CD4-positive, alpha-beta T cell (primary cell): ENCODE measurements at places on chromosomes 11 and 22.
A peak's percentile ranks its signal among the peaks of the same experiment; 100 is the strongest.

- DNase-seq = peak; percentile 68
- H3K36me3 ChIP-seq = peaks cover 67% of the 10 kb centered on the region
- no peak overlapping the region for H3K27ac ChIP-seq
- peaks cover 29% of the 10 kb centered on the region for H3K4me1 ChIP-seq
- H3K4me3 ChIP-seq = no peak overlapping the region
Observed at GRCh38 chr22:46803031-46803880, 40.8 kb downstream of the TBC1D22A start.

GRCh38 chr22:19876941-19877625 is 22.4 kb upstream of the GNB1L start:
- H3K27ac ChIP-seq = no peak overlapping the region
- DNase-seq = peak; percentile 12
- no peaks in the 10 kb centered on the region for H3K36me3 ChIP-seq
- peaks cover 28% of the 10 kb centered on the region for H3K4me1 ChIP-seq

DNA sequence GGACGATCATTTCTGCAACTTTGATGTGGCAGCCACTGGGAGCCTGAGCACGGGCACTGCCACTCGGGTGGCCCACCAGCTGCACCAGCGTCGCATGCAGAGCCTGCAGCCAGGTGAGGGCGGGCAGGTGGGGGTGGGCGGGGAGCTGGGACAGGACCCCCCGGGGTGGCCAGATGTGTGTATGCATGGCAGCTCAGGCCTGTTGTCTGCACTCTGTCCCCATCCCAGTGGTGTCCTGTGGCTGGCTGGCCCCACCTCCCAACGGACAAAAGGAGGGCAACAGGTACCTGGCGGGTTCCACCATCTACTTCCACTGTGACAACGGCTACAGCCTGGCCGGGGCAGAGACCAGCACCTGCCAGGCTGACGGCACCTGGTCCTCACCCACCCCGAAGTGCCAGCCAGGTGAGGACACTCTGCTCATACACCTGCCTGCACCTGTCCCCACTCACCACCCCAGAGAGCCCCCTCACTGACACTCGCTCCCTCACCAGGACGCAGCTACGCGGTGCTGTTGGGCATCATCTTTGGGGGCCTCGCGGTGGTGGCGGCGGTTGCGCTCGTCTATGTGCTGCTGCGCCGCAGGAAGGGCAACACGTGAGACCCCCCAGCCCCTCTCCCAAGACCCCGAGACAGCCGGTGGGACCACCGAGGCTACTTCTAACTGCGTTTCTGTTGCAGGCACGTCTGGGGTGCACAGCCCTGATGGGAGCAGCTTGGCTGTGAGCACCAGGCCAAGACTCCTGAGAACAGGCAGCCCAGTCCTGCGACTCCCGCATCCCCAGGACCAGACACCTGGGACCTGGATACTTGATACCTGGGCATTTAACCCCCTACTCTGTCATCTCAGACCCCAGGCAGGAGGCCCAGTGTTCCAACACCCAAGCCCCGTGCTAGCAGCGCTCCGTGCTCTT is 6.7 kb downstream of the SUSD2 start:
- no peaks in the 10 kb centered on the region for H3K27me3 ChIP-seq
- H3K27ac ChIP-seq = no peak overlapping the region
- H3K36me3 ChIP-seq = no peaks in the 10 kb centered on the region
- DNase-seq = no peak
- H3K4me1 ChIP-seq = peaks cover 6% of the 10 kb centered on the region
- H3K4me3 ChIP-seq = no peak overlapping the region

- no peak overlapping the region for H3K4me3 ChIP-seq
- H3K4me1 ChIP-seq = peaks cover 14% of the 10 kb centered on the region
- H3K36me3 ChIP-seq = no peaks in the 10 kb centered on the region
- H3K27me3 ChIP-seq = no peaks in the 10 kb centered on the region
- no peak overlapping the region for H3K27ac ChIP-seq
Observed at GRCh38 chr11:10728154-10728553, 22.9 kb upstream of the CTR9 start.

GRCh38 chr11:63882555-63883242 is 34.3 kb downstream of the RCOR2 start:
- peaks cover 85% of the 10 kb centered on the region for H3K4me1 ChIP-seq
- no peak for DNase-seq
- H3K36me3 ChIP-seq = peaks cover 14% of the 10 kb centered on the region
- no peak overlapping the region for H3K4me3 ChIP-seq
- no peaks in the 10 kb centered on the region for H3K27me3 ChIP-seq
- H3K27ac ChIP-seq = no peak overlapping the region

DNA sequence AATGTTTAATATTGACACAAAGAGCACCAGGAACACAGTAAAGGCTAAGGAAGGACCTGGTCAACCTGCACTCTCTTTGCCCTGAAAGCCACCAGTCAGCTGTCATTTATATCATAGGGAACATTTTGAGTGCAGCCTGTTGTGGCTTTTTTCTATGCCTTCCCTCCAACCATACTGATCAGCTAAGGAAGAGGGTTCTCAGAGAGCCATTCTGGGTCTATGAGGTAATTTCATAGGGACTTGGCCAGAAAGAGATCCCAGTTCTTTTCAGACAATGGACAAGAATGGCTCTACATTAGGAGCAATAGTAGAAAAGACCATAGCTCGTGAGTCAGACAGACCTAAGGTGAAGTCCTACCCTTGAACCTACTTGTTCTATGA is 132.8 kb downstream of the CCDC34 start:
- H3K4me3 ChIP-seq = no peak overlapping the region
- no peaks in the 10 kb centered on the region for H3K27me3 ChIP-seq
- DNase-seq = no peak
- no peaks in the 10 kb centered on the region for H3K4me1 ChIP-seq

DNA sequence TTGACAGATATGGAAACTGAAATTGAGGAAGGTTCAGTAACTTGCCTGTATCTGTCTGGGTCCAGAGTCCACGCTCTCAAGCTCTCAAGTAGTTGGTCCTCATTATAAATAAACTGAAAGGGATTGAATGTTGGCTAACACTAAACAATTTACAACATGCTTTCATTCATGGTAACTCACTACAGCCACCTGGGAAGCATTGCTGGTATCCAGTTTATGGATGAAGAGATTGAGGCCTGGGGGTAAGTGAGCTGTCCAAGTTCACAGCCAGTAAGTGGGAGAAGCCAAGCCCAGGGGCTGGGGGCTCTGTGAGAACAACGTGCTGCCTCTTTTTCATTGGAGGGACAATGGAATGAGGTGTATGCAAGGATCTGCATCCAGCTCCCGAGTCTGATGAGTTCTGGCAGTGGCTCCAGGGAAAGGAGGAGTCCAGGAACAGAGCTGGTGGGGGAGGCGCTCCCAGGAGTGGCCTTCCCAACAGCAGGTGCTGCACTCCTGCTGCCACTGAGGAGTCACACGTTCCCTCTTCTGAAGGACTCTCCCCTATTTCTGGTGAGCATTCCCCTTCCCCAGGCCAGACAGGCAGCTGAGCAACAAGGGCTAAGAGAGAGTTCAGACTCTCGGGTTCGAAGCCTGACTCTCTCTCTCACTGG is 175.8 kb downstream of the CSNK2A3 start:
- peaks cover 2% of the 10 kb centered on the region for H3K4me1 ChIP-seq
- H3K4me3 ChIP-seq = no peak overlapping the region
- no peak overlapping the region for H3K27ac ChIP-seq
- DNase-seq = no peak
- no peaks in the 10 kb centered on the region for H3K36me3 ChIP-seq

DNA sequence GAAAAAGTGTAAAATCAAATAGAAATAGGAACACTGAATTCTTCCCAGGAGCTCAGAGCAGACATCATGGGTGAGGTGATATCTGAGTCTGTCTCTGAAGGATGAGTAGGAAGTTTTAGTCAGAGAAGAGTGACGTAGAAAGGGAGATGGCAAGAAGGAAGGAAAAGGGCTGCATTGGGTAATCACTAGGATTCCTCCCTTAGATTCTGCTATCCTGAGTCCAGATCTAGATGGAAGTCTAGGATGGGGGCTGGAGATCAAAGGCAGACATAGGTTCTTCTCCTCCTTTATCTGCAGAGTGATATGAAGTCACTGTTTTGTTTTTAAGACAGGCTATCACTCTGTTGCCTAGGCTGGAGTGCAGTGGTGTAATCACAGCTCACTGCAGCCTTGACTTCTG is 30.4 kb downstream of the POU2F3 start:
- no peaks in the 10 kb centered on the region for H3K36me3 ChIP-seq
- no peak overlapping the region for H3K27ac ChIP-seq
- no peaks in the 10 kb centered on the region for H3K4me1 ChIP-seq
- DNase-seq = no peak

- H3K27ac ChIP-seq = no peak overlapping the region
- DNase-seq = no peak
- H3K36me3 ChIP-seq = peaks cover 14% of the 10 kb centered on the region
- peaks cover 33% of the 10 kb centered on the region for H3K4me1 ChIP-seq
- peaks cover 29% of the 10 kb centered on the region for H3K27me3 ChIP-seq
Observed at GRCh38 chr11:640021-640706, 3.1 kb downstream of the DRD4 start.

DNA sequence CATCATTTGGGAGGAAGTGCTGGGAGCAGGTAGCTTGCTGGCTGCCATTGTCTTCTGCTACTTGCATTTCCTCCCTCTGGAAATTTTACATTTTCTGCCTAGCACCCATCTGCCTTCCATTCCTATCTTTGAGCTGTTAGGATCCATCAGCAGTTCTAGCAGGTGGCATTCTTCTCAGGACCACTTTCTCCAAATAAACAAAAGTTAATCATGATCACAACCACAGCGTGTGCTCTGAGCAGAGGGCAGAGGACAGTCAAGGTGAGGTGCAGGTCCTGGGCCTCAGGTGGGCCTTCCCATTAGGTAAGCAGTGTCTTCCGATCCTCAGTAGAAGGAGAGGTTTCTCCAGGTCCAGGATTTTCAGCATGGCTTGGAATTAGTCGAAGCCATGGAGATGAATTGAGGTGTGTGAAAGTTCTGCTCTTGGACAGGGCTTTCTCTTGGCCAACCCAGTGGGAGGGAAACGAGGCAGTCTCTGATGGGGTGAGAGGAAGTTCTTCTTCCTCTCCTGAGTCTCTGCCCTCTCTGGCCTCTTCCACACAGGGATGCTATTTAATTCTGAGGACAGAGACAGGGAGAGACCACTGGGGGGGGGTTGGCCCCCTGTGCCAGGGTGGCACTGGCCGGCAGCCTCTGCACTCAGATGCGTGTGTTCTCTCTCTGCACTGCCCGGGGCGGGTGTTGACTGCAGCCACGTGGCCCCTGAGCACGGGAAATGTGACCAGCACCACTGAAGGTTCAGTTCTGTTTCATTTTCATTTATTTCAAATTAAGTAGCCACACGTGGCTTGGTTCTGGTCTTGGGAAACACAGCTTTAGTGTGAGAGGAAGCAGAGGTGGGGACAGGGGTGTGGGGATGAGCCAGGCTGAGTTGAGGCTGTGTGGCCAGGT is 170.8 kb downstream of the TBC1D22A start:
- DNase-seq = no peak
- peaks cover 28% of the 10 kb centered on the region for H3K36me3 ChIP-seq
- no peaks in the 10 kb centered on the region for H3K4me1 ChIP-seq
- H3K4me3 ChIP-seq = no peak overlapping the region
- no peaks in the 10 kb centered on the region for H3K27me3 ChIP-seq

GRCh38 chr22:43315687-43316217 is 27.4 kb downstream of the SCUBE1 start:
- peaks cover under 1% of the 10 kb centered on the region for H3K4me1 ChIP-seq
- no peak for DNase-seq
- no peaks in the 10 kb centered on the region for H3K36me3 ChIP-seq
- H3K27ac ChIP-seq = no peak overlapping the region

DNA sequence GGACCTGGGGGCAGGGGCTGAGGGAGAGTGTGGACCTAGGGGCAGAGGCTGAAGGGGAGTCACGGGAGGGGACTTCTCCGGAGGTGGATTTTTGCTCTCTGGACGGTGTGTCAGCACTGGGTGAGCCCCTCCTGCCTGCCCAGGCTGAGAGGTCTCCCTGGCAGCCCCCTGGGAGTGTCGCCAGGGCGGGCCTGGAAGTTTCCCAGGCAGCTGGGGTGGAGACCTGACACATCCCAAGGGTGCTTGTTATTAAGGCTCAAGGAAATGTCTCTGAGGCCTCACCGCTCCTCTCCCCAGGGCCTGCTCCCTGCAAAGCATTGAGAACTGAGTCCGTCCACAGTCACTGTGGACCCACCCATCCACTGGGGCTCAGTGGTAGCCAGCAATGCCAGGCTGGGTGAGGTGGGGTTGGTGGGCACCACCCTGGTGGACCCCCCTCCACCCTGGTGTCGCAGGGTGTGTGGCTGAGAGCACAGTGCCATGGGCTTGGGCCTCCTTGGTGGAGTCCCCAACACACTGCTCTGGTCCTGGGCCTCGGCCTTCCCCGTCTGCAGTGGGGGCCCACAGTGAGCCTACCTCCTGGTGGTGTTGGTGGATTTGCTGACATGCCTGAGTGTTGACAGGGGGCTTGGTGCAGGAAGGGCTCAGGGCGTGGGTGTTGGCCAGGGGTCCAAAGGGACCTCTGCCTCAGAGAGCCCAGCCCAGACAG is 2.5 kb downstream of the CD81 start:
- no peak for DNase-seq
- peaks cover 71% of the 10 kb centered on the region for H3K4me1 ChIP-seq
- H3K4me3 ChIP-seq = no peak overlapping the region
- no peaks in the 10 kb centered on the region for H3K36me3 ChIP-seq
- H3K27ac ChIP-seq = no peak overlapping the region
